ENCODE measurements at places on chromosomes 6 and 20.

GRCh38 chr20:35257175-35257909 is 20.6 kb downstream of the MMP24OS start:
- DNase-seq = no peak

DNA sequence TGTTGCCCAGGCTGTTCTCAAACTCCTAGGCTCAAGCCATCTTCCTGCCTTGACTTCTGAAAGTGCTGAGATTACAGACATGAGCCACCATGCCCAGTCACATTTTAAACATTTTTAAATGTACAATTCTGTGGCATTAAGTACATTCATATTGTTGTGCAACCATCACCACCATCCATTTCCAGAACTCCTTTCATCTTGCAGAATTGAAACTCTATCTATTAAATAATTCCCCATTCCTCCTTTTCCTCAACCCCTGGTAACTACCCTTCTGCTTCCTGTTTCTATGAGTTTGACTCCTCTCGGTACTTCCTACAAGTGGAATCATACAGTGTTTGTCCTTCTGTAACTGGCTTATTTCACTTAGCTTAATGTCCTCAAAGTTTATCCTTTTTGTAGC is 103.8 kb upstream of the NAA20 start:
- no peak for DNase-seq

GRCh38 chr20:37333848-37334318 is 12.1 kb upstream of the SRC start:
- no peak for DNase-seq

GRCh38 chr20:36260316-36260715 is 24.0 kb downstream of the AAR2 start:
- DNase-seq = no peak

- no peak for DNase-seq
Measured at GRCh38 chr6:89411145-89412070, 665 bp downstream of the RRAGD start.

DNA sequence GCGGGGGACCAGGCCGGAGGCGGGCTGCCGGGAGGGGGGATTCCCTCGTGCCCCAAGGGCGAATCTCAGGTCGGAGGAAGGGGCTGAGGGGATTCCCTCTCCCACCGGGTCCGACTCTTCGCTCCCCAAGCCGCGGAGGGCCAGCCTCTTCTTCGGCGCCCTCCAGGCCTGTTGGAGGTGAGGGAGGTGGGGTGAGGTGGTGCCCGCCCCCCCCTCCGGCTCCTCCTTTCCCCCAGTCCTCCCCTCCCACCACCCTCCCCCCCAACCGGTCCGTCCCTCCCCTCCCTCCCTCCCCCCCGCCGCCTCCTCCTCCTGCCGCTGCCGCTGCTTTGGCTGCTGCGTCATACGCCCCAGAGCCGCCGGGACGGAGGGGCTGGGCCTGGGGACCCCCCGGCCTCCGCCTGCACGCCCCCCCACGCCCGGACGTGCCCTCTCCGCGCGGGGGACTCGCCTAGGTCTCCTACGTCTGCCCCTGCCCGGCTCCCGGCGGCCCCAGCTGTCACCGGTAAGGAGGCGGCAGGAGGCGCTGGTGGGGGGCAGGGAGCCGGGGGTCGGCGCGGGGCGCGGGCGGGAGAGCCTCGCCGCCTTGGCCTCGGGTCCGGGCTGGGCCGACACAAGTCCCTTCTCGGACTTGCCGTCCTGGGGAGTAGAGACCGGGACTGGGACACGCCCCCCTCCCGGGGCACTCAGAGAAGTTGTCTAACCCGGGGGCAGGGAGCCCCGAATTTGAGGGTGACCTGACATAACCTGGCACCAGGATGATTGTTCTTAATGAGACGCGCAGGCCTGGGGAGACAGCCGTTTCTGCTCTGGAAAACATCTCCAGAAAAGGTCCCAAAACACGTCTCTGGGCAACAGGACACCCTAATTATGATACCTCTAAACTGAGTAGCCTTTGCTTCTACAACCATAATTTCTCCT is at the start of gene PHF1:
Gene PHF1 (plus strand): TSS at position 304 of the 921 bp plus-strand sequence. CDS start 1,250 bp downstream, outside the sequence.
- peak; percentile 60 for DNase-seq

DNA sequence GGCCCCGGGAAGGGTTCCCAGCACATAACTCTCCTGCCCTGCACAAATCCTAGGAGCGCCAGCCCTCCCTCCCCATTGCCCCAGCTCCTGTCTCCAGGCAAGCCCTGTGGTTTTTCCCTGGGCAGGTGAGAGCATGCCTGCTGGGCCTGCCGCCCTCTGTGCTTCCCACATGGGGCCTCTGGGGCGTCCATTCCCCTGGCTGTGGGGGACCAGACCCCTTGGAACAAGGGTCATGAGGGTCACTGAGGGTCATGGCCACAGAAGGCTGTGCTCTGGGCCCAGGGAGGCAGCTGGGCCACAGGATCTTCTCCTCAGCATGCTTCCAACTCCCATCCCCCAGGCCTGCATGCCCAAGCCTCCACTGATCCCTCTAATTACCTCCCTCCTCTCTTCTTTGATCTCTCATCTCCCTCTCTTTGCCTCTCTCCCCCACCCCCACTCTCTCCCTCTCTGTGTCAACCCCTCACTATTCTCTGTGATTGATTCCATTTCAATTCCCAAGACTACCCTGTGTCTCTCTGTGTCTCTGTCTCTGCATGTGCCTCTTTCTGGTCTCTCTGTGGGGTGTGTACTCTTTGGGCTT is 6.1 kb downstream of the MDFI start:
- no peak for DNase-seq

DNA sequence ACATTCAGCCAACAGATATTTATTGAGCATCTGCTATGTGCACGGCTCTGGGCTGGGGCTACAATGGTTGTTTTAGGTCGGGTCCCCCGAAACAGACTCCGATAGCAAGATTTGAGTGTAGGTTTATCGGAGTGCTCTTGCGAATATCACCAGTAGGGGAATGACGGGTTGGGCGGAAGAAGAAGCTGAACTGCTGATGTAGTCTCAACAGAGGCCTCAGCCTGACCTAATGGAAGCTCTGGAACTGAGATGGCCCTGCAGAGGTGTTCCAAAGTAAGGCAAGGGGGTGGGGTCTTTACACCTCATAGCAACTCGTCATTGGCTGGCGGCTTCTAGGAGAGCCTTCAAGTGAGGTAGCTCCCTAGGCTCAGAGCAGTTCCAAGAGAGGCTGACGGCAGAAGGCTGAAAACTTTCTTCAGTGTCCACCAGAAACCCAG is 1.1 kb downstream of the L3MBTL1 start:
- no peak for DNase-seq

GRCh38 chr20:16599257-16599656 is 26.0 kb upstream of the KIF16B start:
- no peak for DNase-seq

GRCh38 chr6:105397987-105398386 is 4.9 kb downstream of the PREP start:
- no peak for DNase-seq

GRCh38 chr6:110671447-110671846 is 143.8 kb downstream of the CDK19 start:
- no peak for DNase-seq

GRCh38 chr20:17229256-17229655 is 2.4 kb downstream of the PCSK2 start:
- no peak for DNase-seq

- DNase-seq = no peak
Measured at GRCh38 chr6:13687917-13688351, 23.7 kb downstream of the RANBP9 start.

- no peak for DNase-seq
Measured at GRCh38 chr20:35981969-35982368, 13.6 kb downstream of the CNBD2 start.

DNA sequence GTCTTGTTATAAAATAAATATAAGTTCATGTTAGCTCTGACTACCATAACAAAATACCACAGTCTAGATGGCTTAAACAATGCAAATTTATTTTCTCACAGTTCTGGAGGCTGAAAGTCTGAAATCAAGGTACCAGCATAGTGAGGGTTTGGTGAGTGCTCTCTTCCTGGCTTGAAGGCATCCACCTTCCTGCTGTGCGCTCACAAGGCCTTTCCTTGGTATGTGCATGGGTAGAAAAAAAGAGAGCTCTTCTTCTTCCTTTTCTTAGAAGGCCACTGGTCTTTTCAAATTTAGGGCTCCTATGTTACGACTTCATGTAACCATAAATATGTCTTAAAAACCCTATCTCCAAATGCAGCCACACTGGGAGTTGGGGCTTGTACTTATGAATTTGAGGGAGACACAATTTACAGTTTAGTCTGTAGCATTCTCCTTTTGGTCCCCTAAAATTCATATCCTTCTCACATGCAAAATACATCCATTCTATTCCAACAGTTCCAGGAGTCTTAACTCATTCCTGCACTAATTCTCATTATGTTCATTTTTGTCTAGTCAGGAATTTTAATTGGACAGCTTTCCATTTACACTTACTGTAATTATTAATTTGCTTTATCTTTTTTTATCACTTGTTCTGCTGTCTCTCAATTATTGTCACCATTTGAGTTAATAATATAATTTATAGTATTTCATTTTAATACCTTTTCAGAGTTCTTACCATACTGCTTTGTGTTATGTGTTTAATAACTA is 381.9 kb upstream of the EPHA7 start:
- no peak for DNase-seq

- DNase-seq = no peak
Measured at GRCh38 chr6:39769012-39769411, 23.2 kb upstream of the DAAM2 start.

DNA sequence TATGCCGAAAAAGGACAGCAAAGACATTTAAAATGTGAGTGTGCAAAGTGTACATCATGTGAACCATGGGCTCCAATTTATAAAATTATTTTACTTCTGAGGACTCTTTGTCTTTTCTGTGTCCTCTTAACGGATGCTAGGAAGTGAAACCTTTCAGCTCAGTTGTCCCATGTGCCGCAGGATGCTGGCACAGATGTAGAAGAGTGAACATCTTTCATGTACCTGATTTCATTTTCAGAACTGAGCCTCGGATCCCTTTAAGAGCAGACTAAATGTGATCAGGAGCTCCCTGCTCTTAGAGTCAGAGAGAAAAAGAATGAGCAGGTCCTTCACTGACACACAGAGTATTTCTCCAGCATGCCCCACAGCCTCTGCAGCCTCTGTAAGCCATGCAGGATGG is 27.6 kb upstream of the FUCA2 start:
- no peak for DNase-seq

DNA sequence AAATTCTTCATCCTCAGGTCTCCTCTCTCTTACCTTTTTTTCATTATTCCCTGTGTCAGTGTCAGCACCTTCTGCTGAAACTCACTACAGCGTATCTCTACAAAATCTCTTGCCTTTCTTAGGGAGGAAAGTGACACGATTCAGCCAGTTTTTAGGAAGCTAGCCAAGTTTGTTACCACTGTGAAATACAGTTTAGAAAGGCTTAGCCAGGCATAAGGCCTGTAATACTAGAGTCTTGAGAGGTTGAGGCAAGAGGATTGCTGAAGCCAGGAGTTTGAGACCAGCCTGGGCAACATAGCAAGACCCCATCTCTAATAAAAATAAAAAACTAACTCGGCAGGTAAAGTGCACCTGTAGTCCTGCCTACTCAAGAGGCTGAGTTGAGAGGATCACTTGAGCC is 16.7 kb downstream of the TAB2 start:
- no peak for DNase-seq

GRCh38 chr6:144918073-144918472 is 632.9 kb downstream of the UTRN start:
- DNase-seq = no peak

Data from stimulated activated CD4-positive, alpha-beta T cell treated with anti-CD3 and anti-CD28 coated beads, Interleukin-1b, Interleukin-23, amount 100 ng/mL, for 1 hour (primary cell).